ENCODE measurements at places on chromosomes 16 and 17.

- DNase-seq = no peak
Measured at GRCh38 chr17:7218166-7218565, 1.5 kb downstream of the DLG4 start.

- no peak for DNase-seq
Measured at GRCh38 chr17:65472666-65473309, 88.7 kb downstream of the AXIN2 start.

- DNase-seq = no peak
Measured at GRCh38 chr16:77849646-77850258, 61.4 kb downstream of the VAT1L start.

GRCh38 chr16:60485872-60486489 is 1550.3 kb downstream of the CDH8 start:
- DNase-seq = no peak

DNA sequence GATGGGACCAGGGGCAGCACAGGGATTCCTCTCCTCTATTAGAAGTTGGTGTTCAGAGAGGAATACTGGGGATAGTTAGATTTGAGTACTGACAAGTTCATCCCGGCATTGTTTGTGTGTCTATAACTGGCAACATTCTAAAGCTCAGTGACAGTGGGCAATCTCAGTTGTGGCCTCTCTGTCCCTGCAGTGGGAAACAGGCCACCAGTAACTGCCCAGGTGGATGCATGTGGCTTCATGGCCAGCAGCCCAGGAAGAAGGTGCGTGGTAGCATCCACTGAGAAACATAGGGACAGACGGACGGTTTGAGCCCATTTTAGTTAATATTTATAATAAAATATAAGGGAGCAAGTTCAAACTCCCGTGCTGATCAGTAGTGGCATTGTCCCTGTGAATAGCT is 51.5 kb downstream of the B9D1 start:
- no peak for DNase-seq

DNA sequence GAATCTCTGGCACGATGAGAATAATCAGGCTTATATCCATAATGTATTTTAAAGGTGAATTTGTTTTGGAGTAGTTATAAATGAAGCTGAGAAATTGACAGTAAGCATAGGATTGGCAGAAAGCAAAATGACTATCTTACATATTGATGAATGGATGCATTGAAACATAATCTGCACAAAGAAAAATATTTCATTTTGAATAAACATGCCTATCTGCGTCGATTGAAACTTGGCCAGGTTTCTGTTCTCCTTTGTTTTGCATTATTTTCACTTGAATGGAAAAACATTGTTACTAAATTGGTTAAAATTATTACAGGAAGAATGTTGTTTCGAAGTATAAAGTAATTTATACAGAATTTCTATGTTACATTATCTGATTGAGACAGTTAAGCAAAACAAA is 128.2 kb downstream of the USP22 start:
- DNase-seq = no peak

DNA sequence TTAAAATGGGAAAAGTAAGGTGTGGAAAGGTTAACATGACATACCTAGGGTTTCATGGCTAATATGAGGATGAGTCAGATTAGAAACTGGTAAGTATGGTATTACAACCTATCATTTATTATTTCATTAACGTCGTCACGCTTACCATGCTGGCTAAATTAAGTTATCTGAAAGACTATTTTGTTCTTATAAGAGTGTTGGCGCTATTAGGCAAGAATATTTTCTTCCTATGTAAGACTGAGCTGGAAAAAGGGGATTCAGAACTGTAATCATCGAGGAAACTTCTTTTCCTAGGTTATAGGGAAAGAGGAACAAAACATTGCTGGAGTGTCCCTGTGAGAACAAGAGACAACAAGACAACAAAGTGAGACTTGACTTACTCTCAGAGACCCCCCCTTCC is 440.8 kb downstream of the KCNJ2 start:
- no peak for DNase-seq

DNA sequence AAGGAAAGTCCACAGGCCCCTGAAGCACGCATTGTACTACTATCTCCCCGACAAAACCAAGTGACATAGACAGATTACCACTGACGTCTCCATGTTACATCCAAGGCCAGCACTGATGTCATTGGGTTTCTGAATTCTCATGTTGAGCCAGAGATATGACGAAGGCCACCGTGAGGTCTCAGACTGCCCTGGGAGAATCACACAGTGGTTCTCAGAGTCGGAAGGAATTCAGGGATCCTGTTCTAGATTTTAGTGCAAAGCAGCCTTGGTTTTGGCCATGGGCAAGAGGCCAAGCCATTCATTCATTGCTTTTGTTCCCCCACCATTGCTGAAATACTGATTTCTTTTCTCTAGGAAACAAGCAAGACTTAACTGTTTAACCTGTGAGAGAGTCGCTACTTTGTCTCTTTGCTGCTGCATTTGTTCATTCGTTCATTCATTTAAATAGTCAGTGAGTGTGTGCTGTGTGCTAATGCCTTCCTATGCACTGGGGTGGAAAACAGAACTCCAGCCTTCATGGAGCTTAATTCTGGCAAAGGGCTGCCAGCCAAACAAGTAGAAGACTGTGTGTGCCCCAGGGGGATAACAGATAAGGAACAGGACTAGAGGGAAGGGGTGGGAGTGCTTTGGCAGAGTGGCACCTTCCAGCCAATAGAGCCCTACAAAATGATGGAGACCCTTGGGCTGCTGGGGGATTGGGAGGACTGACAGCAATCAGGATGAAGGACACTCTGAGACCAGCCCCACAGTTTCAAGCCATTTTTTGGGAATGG is 222.3 kb downstream of the MSI2 start:
- DNase-seq = peak; percentile 34

- no peak for DNase-seq
Measured at GRCh38 chr17:6592173-6592572, 35.8 kb upstream of the PITPNM3 start.

GRCh38 chr16:8950580-8951077 is 13.1 kb downstream of the USP7 start:
- DNase-seq = no peak

- no peak for DNase-seq
Measured at GRCh38 chr16:76487411-76488064, 210.3 kb downstream of the CNTNAP4 start.

DNA sequence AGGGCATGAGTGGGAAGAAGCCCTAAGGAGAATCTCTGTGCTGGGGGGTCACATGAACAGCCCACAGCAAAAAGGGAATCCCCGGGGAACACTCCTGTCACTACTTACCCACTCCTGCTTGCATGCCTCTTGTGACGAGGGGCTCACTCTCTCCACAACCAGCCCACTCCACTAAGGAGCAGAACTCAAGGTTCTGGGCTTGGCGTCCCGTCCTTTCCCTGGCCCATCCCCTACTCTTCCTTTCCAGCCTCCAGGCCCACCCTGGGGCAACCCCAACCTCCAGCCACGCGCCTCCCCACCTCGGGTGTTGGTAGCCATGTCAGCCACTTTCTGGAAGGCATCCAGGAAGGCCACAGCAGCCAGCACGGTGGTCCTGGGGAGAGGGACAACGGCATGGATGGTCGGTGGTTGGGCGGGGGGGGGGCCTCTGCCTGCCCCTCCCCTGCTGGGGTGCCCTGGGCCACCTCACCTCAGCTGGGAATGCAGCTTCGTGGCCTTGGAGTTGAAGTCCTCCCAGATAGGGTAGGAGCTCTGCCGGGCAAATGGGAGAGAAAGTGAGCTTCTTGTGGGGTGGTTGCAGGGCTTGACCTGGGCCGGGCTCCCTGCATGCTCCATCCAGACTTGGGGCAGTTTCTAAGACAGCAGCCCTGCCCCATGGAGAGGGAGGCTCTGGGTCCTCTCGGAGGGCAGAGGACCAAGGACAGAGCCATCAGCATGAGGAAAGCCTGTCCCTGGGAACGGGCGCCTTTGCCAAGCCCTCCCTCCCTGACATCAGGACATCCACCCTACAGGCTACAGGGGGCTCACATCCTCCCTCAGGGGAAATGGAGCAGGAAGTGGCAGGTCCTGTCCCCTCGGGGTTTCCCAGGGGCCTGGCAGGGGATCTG is 5.1 kb downstream of the MTSS2 start:
- no peak for DNase-seq

- no peak for DNase-seq
Measured at GRCh38 chr17:68400404-68400735, 56.9 kb downstream of the WIPI1 start.

DNA sequence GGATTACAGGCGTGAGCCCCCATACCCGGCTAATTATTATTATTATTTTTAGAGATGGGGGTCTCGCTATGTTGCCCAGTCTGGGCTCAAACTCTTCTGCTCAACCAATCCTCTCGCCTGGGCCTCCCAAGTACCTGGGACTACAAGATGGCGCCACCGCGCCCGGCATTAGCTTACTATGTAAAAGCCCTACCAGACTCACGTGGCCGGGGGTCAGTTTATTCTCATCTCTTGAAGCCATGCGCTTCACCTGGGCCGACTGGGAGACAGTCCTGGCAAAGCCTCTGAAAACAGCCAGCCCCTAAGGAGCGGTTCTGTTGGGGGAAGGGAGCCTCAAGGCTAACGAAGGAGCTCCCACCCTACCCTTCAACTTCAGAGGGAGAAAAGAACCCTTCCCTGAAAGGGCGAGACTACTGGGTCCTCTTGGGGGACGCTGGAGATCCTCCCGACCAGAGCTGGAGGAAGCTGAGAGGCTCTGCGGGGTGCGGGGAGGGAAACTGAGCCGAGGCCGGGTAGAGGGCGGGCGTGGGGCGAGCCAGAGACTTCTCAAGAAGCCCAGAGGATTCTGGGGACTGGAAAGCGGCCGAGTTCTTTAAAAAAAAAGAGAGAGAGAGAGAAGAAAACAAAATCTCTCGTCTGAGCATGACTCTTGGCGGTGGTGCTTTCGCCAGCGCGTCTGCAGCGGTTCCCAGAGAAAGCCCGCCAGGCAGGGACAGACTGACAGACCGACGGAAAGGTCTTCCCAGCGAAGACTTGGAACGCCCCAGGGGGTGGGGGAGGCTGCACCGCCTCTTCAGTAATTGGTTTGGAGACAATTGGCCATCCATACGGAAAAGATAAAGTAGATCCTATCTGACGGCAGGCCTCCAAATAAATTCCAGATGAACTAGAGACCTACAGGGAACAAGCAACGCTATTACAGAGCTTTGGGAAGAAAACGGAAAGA is 5.6 kb upstream of the TUBG2 start:
- no peak for DNase-seq

DNA sequence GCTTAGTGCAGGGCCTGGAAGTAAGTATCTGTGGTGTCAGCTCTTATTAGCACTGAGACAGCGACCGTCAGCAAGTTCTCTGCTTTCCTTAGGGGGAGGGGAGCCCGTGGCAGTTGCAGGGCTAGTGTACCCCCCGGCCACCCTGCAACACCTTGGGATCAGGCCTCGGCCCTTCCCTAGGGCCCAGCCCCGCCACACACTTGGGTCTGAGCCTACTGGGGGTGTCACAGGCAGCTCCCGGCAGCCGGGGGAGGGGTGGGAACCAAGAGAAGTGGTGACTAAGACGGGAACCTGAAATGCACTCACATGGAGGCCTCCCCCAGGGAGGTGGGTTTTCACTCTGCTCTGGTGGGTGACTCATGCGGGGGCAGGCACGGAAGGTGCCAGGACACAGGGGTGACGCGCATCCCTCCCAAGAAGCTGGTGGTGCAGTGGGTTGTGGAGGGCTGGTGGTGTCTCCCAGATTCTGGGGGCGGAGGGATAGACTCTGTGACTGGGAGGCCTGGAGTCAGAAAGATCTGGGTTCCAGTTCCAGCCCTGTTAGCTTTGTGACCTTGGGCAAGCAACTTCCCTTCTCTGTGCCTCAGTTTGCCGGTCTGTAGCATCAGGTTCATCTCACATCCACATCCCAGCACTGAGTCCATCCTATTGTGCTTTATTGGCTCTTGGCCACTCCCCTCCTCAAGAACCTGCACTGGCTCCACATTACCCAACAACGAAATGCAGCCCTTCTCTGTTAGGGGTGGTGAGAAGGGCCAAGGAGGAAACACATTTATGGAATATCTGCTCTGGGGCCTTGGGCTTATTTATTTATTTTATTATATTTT is 44.5 kb downstream of the LAT start:
- peak; percentile 82 for DNase-seq

DNA sequence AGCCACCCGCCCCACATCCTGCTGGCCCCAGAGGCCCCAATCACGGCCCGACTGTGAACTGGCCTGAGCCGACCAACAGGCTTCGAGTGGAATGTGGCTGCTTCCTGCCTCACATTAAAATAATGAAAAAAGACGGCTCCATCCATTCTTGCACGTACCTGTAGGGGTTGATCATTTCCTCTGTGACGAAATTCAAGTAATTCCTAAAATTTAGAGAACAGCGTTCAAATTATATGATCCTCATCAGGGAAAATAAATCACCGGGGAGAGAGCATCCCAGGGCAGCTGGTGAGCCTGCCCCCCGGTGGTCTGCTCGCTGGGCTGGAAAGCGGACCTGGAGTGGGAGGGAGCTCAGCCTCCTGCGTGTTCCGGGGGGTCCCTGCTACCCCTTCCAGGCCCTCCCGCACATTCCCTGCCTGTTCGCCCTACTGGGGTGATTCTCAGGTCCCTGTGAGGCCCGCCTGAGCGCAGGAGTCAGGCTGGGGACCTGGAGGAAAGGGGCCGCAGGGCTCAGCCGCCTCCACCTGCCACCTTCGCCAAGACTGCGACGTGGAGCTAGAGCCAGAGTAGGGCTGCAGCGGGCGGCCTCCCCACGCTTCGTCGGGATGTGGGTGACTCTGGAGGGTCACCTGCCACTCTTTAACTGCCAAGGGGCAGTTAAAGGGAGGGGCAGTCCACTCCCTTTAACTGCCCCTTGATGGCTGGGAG is 28.9 kb downstream of the SLC7A5 start:
- no peak for DNase-seq

GRCh38 chr16:52469775-52470174 is 77.2 kb downstream of the TOX3 start:
- no peak for DNase-seq

GRCh38 chr16:80202831-80203413 is 337.9 kb upstream of the DYNLRB2 start:
- no peak for DNase-seq

DNA sequence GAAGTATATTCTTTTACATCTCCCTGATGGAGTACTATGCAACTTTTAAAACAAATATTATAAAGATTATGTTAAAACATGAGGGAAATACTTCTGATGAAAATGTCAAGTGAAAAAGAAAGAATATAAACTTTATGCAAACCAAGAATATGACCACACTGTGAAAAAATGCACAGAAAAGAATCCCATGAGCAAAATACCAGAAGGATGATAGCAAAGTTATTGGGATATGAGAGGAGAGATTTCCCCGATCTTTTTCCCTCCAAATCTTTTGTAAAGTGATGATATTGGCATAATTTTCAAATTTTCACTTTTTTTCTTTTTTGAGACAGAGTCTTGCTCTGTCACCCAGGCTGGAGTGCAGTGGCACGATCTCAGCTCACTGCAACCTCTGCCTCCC is 36.6 kb upstream of the SMURF2 start:
- DNase-seq = no peak

Data from common myeloid progenitor, CD34-positive (primary cell).